Activated CD4-positive, alpha-beta T cell treated with anti-CD3 and anti-CD28 coated beads, Interleukin-2, Interleukin-6, amounts not matched to agents 100 ng/mL and 50 ng/mL, durations not matched to agents 16 hours and 8 hours (primary cell): ENCODE measurements at places on chromosomes 7 and 10.

DNA sequence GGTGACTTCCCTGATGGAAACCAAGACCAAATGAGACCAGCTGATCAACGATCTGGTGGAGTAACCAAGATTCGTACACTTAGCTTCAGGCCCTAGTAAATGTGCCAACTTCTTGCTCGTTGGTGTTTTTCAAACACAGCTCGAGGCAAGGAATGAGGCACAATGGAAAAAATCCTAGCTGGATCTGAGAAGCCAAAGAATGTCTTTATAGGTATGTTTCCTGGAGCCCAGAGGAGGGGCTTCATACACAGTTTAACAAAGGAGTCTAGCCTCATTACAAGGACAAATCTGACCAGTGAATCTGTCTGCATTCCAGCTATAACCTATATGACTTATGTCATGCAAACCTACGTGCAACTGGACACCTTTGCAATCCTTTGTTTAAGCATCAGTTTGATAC is 3.7 kb downstream of the COL17A1 start:
- DNase-seq, result no peak

DNA sequence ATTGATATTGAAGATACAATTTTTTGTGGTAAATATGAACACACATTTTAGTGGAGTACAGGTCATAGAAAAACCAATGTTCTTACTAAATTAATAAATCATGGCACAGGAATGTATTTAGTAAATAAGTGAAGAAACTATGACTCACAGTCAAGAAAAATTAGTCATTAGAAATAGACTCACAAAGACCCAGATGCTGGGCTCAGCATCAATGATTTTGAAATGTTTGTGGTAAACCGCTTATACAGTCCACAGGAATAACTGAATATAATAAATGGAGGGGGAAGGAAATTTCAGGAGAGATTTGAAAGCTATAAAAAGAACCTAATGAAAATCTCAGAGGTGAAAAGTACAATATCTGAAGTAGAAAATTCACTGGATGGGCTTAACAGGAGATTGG is 138.3 kb upstream of the ADCY1 start:
- no peak for DNase-seq

DNA sequence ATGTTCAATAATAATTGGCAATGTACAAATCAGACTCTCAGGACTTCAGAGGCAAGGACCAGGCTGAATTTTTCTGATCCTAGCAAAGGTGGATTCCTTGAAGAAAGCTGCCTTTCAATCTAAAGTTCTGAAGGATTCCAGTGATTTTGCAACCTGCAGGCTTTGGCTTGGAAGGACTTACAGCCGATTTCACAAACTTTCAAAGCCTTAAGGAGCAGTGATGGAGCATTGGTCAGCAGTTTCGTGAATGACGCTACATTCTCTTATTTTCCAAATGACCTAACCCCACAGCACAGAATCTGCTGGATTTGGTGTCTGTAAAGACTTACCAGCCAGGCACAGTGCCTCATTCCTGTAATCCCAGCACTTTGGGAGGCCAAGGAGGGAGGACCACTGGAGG is 167.5 kb downstream of the ARHGAP12 start:
- DNase-seq, result no peak

GRCh38 chr7:85186083-85186520 is 754 bp downstream of the SEMA3D start:
- no peak for DNase-seq

DNA sequence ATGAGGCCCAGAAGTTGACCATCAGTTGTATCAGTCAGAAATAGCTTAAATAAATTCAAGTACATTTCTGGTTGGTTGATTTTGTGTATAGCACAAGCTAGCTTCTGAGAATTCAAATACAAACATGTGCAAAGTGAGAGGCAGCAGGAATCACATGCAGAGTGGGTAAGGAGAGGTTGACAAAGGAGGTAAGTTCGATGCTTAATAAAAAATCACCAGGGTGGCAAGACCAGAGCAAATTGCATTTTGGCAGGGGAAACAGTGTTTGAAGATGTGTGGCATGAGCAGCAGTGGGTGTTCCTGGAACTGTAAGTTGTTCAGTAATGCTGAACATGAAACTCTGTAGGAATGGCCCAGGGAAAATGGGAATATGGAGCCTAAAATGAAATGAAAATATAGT is 52.6 kb downstream of the GNAI1 start:
- DNase-seq, result no peak

DNA sequence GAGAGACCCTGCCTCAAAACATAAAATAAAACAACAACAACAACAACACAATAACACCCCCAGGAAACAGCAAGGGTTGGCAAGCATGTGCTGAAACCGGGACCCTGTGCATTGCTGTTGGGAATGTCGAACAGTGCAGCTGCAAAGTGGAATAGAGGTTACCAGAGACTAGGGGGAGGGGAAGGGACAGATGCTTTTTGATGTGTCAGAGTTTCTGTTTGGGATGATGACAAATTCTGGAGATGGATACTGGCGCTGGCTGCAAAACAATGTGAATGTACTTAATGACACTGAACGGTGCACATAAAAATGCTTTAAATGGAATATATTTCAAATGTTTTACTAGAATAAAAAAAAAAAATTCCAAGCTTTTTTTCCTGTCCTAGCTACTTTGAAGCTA is 241.8 kb downstream of the TEX36 start:
- no peak for DNase-seq

DNA sequence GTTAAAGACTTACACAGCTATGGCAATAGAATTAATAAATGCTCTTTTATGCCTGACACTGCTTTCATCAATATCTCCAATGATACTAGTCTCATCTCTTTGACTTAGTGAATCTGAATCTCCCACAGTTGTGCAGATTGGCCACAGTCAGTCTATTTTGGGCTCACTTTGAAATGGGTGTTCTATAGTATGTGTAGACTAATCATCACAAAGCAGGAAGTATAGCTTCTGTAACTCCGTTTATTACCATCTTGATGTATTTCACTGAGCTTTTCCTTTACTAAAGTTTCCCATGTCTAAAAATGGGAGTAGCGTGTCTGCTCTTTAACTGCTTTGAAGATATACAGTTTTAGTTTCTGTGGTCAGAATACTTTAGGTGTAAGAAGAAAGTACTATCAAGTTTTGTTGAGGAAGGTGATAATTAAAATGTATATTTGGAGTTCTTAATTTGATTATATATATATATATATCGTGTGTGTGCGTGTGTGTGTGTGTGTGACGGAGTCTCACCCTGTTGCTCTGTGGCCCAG is 70.1 kb downstream of the ST7 start:
- DNase-seq, result peak; percentile 28

GRCh38 chr10:69558559-69558958 is 14.7 kb downstream of the NEUROG3 start:
- no peak for DNase-seq

- no peak for DNase-seq
Observed at GRCh38 chr7:123615344-123615743, 13.7 kb downstream of the ASB15 start.

DNA sequence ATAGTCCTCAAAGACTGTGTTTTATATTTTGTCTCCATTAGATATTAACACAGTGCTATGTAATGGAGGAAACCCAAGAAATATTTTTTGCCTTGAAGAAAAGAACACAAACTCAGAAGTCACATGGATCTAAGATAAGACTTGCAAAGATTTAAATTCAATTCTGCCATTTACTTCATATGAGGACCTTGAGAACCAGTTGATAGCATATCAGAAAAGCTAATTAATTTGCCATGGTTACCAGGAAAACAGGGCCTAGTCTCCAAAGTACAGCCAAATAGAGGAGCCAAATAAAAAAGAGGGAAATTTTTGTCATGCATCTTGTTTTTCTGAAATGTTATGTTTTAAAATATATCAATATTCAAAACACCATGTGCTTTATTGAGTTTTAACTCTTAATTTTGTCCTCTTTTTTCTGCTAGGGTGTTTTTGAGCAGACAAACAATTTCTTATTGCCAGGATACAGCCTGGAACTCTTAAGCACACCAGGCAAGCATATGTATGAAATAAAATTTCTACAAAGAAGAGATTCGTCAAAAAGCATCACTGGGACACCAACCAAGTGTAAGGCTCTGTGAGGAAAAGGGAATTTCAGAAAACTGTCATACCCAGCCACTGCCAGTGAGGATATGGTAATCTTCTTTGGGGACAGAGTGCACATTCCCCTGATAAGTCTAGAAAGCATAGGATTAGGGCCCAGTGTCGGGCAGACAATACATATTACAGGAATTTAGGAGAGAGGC is 10.6 kb upstream of the TOMM7 start:
- no peak for DNase-seq

GRCh38 chr10:131845505-131846239 is 55.1 kb upstream of the PPP2R2D start:
- no peak for DNase-seq

DNA sequence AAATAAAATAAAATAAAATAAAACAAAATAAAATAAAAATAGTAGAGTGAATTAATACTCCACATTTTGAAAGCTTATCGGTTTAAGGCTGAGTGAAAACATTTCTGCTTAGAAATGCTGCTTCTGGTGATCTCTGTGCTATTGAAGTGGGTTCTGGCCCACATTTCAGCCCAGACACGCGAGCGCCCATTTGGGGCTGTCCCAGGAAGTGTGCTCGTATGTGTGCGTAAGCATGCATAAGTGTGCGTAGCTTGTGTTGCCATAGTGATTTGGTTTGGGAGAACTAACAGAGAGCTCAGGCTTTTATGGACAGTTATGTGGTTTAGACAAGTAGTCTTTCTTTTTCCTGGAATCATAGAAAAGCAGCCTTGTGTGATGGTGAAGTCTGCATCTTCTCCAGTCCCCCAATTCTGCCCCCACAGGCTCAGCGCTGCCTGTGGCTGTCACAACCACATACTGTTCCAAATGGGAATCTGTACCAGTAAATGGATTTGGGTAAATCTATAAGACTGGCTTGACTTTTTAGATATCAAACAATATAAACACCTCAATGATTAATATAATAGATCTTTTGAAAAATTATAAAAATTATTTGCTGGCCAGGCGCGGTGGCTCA is 29.8 kb upstream of the PURB start:
- DNase-seq, result peak; percentile 56

- DNase-seq, result no peak
Observed at GRCh38 chr10:43035800-43036199, 41.1 kb upstream of the RET start.

- DNase-seq, result no peak
Observed at GRCh38 chr10:107834706-107835105, 670.2 kb upstream of the SORCS1 start.

DNA sequence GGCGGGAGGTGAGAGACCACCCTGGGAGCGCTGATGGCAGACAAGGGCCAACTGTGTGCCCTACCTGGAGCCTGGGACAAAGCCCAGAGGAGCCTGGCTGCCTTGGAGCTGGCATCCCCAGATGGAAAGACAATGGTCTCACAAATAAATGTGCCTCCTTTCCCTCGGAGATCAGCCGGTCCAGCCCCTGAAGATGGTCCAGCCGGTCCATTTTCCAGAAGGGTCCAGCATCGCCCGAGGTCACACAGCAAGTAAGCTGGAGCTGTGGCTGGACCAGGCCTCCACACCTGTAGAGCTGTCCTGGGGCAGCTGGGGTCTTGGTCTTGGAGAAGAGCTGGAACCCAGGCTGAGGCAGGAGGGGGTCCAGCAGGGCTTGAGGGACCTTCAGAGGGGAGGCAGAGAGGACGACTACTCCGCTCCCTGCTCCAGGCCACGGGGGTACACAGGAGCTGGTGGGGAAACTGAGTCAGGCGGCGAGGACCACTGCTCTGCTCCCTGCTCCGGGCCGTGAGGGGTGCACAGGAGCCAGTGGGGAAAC is 3.6 kb downstream of the ELFN1 start:
- no peak for DNase-seq
